ENCODE measurements at places on chromosomes 6 and 20.

- DNase-seq = no peak
Observed at GRCh38 chr6:24535210-24535609, 40.4 kb downstream of the ALDH5A1 start.

DNA sequence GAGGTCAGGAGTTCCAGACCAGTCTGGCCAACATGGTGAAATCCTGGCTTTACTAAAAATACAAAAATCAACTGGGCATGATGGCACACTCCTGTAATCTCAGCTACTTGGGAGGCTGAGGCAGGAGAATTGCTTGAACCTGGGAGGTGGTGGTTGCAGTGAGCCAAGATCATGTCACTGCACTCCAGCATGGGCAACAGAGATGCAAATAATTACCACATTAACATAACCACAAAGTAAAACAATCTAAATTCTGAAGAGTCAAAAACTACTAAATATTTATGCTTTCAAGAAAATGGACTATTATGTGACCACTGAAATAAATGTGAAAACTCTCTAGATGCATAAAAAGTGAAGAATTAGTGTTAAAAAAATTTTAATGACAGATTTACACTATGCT lies 59.9 kb downstream of the CYP39A1 start:
- DNase-seq = no peak

DNA sequence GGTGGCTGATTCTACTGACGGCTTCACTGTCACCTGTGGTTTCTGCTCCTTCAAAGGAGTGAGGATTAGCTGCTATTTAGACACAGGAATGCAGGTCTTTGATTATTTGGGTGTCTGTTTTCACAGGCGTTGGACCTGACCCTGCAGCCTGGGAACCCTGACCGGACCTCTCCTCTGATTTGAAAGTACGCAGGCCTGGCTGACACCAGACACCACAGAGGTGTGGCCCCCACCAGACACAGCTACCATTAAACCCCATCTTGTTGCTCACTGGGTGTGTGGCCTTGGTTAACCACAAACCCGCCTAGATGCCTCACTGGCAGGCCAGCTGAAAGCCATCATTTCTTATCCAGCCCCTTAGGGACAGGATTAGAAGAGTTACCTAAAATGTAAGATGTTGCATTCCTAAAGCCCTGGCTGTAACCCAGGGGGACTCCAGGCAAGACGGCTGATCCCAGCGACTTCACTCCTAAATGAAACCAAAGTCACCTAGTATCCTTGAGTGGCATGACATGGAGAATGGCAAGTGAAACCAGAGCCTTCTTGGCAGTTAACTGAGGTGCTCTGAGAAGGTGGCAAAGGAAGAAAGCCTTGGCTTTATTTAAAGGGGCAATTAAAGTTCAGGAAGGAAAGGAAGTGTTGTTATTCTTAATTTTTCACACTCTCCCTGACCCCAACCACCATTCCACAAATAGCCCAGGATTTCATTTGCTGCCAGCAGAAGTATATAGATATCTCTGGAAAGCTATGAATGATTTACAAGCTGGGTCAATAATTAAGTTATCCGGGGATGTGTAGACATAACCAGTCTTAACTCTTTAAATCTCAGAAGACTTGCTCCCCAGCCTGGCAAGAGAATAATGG lies 169.9 kb downstream of the QRSL1 start:
- DNase-seq = no peak

GRCh38 chr6:137811916-137812553 lies 55.0 kb upstream of the TNFAIP3 start:
- DNase-seq = no peak

GRCh38 chr6:28010526-28010925 lies 53.5 kb downstream of the OR2B6 start:
- no peak for DNase-seq

- DNase-seq = no peak
Observed at GRCh38 chr6:31157513-31158139, at the start of gene CCHCR1. Gene CCHCR1 (minus strand): TSS chr6:31157802. CDS start chr6:31157600, 202 bp downstream.

- DNase-seq = no peak
Observed at GRCh38 chr6:67219346-67219745, 1415.7 kb upstream of the ADGRB3 start.

DNA sequence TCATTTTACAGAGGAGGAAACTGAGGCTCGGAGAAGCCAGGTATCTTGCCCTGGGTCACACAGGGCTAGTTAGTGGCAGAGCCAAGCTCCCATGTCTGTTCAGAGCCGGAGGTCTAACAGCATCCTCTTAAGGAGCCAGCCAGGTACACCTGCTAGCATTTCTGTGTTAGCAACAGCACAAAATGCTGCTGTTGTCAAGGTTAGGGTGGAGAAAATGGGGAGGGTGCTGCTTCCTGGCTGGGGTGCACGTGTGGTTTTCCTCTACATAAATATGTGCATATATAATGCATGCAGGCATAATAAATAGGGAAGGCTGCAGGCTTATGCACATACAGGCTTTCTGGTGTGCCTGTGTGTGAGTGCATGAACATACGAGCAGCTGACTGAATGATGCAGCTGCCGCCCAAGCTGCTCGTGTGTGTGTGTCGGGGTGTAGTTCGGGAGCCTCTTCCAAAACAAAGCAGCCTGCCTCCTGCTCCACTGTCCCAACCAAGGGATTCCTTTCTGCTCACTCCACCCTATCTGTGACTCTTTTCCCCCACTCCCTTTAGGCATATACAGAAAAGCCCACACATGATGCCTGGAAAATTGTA lies 86.6 kb downstream of the CD40 start:
- no peak for DNase-seq

GRCh38 chr6:161066511-161066910 lies 74.9 kb downstream of the MAP3K4 start:
- no peak for DNase-seq

DNA sequence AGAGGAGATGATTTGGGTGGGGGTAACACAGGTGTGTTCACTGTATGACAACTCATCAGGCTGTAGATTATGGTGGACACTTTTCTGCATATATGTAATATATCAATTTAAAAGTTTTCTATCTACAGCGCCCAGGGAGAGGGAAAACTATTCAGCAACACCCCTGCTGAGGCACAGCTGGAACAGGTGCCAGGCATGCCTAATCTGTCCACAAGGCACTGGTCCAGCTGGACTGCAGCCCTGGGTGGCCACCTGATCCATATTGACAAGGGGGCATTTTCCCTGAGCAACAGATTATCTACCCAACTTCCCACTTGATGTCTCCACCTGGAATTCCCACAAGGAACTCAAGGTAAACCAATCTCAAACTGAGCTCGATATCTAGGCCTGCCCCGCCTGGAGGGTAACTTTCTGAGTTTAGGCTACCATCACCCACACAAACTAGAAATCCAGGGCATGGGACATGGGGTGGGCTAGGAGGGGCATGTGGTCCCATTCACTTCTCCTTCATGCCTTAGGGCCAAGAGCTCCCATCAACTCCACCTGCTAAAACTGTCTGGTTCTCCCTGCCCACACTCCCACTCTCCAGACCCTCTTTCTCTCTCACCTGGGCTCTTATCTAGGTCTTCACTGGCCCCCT lies 4.6 kb downstream of the SLC22A16 start:
- no peak for DNase-seq

GRCh38 chr6:168095716-168096250 lies 16.8 kb upstream of the FRMD1 start:
- DNase-seq = no peak

GRCh38 chr20:33261465-33261864 lies 21.5 kb upstream of the BPIFB1 start:
- no peak for DNase-seq

GRCh38 chr20:60581606-60582115 lies 623.4 kb downstream of the CDH26 start:
- DNase-seq = no peak

DNA sequence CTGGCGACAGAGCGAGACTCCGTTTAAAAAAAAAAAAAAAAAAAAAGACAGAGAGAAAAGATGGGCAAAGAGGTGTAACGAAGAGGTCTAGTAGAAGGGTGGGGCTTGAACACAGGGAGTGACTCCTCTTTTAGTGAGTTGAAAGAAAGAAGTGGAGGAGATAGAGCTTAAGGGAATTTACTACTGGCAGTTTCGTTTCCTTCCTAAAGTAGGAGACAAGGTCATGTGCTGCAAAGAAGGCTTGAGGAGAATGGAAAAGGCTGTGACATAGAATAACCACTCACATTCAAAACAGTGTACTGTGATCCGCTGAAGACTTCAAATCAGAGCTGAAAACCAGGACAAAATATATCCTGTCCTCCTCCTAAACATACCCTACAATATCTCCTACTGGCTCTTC lies 63.8 kb upstream of the EIF2S2 start:
- DNase-seq = no peak

DNA sequence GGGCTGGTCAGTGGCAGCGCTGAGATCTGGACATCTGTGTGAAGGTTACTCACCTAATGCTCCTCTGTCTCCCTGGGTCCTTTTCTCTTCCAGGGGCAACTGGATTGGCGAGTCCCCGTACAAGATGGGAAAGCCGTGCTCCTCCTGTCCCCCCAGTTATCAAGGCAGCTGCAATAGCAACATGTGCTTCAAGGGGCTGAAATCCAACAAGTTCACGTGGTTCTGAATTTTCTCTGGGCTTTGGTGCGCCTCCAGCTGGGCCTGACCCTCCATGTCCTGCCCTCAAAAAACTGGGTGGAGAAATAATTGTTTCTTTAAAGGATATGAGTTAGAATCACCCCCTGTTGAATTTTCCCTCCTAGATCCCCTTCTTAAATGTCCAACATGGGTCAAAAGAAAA lies 4.9 kb upstream of the HNF4A start:
- no peak for DNase-seq

GRCh38 chr20:33105316-33105924 lies 26.0 kb downstream of the BPIFB4 start:
- no peak for DNase-seq
